CD4-positive, alpha-beta T cell treated with Interleukin-12 subunit alpha and Interleukin-12 subunit beta, for 1 hour (primary cell): ENCODE measurements at places on chromosomes 2 and 18.

- DNase-seq, result no peak
These were observed 8.1 kb downstream of the PFN4 start for GRCh38 chr2:24115057-24115456.

GRCh38 chr18:75349668-75350511 is 77.6 kb downstream of the SMIM21 start:
- DNase-seq, result no peak

DNA sequence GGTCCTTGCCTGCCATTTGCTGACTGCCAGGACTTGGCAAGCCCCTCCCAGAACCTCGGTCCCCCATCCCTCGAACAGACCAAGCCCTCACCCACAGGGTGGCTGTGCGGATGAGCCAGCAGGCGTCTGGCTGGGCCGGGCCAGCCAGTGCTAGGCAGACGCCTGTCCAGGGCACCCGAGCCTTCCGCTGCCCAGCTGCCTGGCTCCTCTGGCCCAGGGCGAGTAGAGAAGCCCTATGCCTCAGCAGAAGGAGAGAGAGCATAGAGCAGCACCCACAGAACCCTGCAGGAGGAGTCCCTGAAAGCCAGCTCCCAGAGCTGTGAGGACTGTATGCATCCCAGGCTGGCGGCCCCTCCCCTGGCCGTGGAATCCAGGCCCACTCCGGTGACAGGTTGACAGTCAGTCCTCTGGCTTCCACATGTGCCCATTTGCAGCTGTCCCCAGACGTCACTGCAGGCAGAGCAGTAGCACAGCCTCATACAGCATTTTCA is 62.1 kb upstream of the GLI2 start:
- DNase-seq, result no peak

GRCh38 chr2:97952357-97952756 is 43.4 kb downstream of the TMEM131 start:
- no peak for DNase-seq

DNA sequence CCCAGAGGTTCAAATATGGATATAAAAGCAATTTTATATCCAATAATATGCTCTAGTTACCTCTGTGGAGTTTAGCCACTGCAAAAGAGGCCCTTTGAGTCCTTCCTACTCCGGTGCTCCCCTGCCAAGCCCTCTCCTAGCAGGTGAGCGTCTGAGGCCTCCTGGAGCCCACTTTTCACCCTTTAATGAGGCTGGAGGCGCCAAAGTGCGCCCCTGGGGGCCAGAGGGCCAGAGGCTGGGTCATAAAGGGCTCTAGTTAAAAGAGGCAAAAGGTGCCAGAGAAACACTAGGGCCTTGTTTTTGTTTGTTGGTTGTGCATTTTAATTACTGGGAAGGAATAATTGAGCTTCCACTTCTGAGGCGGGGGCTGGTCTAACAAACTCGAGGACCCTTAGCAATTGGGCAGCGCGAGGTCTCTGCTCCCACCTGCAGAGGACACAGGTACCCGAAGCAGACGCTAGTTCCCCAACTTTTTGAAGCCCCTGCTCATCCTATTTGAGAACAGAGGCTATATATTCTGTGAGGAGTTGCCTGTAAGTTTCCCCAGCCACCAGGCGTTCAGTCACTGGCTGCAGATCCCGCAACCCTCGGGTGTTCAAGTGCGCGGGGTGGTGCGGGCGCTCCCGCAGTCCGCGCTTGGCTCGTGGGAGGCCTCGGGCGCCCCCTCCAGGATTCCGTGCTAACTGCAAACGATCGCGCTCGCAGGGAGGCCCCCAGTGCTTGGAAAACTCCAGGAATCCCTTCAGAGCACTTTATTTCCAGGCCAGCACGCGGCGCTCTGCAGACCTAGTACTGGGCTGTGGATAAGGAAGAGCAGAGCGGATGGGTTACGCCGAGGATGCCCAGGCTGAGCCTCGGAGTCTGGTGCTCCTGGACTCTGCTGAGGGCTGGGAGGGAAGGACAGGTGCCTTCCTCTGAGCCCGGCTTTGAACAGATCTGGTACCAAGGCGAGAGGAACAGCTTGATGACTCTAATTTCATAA is 14.1 kb downstream of the MSGN1 start:
- peak; percentile 20 for DNase-seq

- no peak for DNase-seq
These were observed 3.3 kb downstream of the BOK start for GRCh38 chr2:241561832-241562231.
